Osteoblast (primary cell): ENCODE measurements at places on chromosomes 5 and 9. TPM values are rescaled to one million over a fixed set of nuclear protein-coding genes. Genes with fewer than 3 reads are reported as not detected.

GRCh38 chr5:90709323-90710155 is 150.9 kb downstream of the ADGRV1 start:
- DNase-seq: no peak

DNA sequence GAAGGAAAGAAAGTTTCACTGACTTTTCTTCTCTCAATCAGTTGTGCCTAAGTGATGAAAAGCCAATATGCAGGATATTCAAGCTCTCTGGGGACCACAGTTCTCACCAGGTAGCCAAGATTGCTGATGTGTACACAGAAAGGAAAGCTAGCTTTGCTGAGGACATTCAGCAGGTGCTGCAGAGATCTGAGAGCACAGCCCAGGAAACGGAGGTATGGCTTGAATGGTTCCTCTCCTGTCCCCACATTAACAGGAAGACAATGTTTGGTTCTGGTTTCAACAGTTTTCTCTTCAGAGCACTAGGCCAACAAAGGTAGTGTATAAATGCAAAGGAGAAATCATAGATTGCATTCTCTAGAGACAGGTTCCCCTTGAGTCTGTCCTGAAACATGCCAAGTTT is 69.6 kb downstream of the PTPDC1 start:
- DNase-seq: no peak

DNA sequence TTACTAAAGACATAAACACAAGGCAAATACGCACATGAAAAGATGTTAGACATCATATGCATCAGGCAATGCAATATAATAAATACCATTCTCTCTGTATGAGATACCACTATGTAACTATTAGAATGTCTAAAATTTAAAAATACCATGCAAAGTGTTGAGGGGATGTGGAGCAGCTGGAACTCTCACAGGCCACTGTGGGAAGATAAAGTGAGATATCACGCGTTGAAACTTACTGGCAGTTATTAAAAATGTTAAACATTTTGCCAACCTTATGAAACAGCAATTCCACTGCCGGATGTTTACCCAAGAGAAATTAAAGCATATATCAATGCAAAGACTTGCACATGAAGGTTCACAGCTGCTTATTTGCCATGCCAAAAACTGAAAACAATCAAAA is 556.7 kb downstream of the LRRC70 start:
- no peak for DNase-seq

Gene PPIC
- 92.8 and 109 TPM in 2 replicates for total RNA-seq
